ENCODE measurements at places on chromosomes 2 and 18.

- no peak for DNase-seq
Measured at GRCh38 chr2:95390272-95390880, 12.1 kb upstream of the FAHD2A start.

- no peak for DNase-seq
Measured at GRCh38 chr18:48954886-48955819, 4.4 kb upstream of the SMAD7 start.

- no peak for DNase-seq
Measured at GRCh38 chr2:227183657-227184367, 19.4 kb downstream of the COL4A3 start.

GRCh38 chr2:46557788-46558187 is 78.4 kb downstream of the TMEM247 start:
- DNase-seq, result no peak

DNA sequence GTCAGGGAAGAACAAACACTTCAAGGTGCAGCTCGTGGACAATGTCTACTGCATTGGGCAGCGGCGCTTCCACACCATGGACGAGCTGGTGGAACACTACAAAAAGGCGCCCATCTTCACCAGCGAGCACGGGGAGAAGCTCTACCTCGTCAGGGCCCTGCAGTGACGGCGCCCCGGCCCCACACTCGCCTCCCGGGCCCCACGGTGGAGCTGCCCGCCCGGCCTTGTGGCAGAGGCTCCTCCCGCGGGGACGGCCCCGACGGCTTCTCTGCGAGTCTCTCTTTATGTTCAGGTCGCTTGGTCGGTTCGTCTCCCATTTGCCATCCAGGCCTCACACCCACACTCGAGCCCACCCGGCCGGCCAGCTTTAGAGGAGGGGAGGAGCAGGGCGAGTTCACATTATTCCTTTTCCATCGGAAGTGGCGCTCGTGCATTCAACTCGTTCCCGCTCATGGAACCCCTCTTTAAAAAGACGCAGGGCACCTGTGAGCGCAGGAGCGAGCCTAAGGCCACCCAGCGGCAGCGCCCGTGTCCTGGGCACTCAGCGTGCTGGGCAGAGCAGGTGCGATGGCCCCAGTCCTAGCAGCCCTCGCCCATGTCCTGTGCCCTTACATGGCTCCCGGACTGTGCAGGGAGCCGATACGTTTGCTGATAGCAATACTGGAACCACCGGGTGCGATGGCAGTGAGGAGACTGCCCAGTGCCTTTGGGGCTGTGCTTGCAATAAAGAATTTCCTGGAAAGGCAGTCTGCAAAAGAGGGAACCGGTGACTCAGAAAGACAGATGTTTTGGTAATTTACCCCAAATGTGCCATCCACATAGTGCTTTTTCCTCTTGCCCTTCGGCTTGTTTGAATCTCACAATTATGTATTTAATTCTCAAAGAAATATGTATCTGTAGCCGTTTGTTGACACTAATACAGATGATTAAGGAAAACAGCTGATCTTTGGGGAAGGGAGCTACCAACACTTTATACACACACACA is 148.6 kb downstream of the NCK2 start:
- no peak for DNase-seq

- DNase-seq, result no peak
Measured at GRCh38 chr2:127859712-127860085, 1.7 kb upstream of the POLR2D start.

All from DMS153 (cell line).